Occipital lobe (tissue), 3 donors: ENCODE measurements at places on chromosomes 4 and X. TPM values are rescaled to one million over a fixed set of nuclear protein-coding genes. Genes with fewer than 3 reads are reported as not detected.

Gene FGG
- 3.1 TPM for total RNA-seq

GRCh38 chrX:53186351-53186750, 38.7 kb downstream of the KDM5C start:
- no peak for DNase-seq

DNA sequence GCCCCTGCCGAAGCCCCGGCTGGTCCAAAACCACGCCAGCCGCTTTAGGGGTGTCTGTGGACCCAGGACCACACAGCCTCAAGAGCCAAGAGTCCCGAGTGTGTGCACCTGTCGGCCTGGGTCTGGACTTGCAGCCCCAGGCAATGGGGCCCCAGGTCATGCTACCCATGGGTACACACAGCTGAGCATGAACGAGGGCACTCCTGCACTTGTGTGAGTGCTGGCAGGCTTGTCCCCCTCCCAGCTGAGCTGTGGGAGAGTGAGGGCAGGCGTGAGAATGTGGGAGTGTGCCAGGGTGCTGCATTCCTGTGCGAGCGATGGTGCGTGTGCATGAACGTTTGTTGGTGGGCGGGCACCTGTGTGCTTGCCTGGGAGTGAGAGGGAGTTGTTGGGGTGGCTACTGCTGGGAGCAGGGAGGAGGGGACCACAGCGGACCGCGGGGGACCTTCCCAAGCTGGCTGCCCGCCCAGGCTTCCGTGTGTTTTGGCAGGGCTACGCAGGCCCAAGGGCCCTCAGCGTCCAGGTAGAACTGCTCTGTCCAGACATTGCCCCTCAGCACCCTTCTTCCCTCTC, 30.8 kb downstream of the BLOC1S4 start:
- DNase-seq = no peak

DNA sequence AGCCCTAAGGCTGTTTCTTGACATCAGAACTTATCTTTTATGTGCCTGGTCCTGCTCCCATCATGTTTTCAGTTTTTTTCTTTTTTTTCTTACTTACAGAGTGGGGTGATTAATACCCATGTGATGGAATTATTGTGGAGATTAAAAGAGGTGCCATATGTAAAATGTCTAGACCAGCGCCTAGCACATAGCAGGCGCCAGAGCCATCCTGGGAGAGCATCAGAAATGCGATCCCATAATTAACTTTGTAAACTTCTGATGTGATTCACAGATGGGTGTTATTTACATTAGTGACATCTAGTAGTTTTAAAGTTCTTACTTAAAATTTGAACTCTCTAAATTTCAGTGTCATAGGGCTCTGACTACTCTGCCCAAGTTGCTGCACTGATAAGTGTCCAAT, 66.2 kb upstream of the PGRMC2 start:
- no peak for DNase-seq

Gene NEIL3
- 3.7 TPM for total RNA-seq
